ENCODE measurements at places on chromosomes 2 and 18. TPM values are rescaled to one million over a fixed set of nuclear protein-coding genes. Genes with fewer than 3 reads are reported as not detected.

DNA sequence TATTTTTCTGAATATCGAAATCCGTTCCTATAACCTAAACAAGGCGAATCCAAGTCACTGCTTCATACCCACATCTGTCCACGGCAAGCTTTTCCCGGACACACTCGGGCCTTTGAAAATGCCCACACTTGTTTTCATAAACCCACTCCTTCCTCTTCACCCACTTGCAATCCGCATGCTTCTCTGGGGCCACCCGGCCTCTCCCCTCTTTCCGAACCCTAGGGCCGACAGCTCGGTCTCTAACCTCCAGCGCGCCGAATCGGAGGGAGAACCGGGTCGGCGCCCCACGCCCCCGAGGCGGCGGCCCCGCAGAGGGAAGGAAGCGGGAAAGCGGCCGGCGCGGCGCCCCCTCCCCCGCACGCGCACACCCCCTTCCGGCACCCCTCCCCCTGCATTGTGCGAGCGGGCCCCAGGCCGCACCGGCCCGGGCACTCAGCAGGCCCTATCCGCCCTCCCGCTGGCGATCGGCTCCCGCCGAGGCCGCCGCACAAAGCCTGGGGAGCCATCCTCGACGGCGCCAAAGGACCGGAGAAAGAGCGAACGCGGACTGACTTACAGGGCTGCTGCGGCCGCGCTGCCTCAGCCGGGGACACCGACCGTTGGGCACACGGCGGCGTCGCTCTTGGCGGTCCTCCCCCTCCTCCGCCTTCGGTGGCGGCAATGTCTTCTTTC is 467 bp downstream of the PUM2 start:
- DNase-seq: no peak

- no peak for DNase-seq
Measured at GRCh38 chr2:9944330-9944758, 7.1 kb upstream of the GRHL1 start.

DNA sequence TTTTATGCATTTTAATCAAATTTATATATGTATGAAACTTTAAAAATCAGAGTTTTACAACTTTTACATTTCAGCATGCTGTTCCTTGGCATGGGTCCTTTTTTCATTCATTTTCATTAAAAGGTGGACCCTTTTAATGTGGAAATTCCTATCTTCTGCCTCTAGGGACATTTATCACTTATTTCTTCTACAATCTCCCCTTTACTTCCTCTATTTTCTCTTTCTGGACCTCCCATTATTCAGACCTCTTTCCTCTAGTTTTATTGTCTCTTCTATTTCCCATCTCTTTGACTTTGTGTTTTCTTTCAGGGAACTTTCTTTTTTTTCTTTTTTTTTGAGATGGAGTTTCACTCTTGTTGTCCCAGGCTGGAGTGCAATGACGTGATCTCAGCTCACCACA is 5.7 kb downstream of the PROC start:
- no peak for DNase-seq

The INHBB gene
- polyA plus RNA-seq: 0.05 TPM

DNA sequence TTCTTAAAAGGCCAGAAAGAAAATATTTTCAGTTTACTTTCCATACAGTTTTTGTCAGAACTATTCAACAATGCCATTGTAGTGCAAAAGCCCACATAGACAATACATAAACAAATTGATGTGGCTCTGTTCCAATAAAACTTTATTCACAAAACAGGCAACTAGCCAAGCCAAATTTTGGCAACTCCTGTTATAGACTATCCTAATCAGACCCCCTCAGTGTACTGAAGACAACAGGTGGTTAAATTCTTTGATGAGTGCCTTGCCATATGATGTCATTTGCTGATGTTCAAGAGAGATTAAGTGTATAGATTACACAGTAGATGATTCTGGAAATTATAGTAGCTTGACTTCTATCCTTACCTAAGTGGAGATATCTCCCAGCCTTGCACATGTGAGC is 83.4 kb downstream of the FANCL start:
- no peak for DNase-seq

The HOXD12 gene
- not detected for polyA plus RNA-seq

The GBX2 gene
- not detected for polyA plus RNA-seq

- DNase-seq: peak; percentile 11
Measured at GRCh38 chr18:46324087-46324955, 220.1 kb downstream of the HAUS1 start.

DNA sequence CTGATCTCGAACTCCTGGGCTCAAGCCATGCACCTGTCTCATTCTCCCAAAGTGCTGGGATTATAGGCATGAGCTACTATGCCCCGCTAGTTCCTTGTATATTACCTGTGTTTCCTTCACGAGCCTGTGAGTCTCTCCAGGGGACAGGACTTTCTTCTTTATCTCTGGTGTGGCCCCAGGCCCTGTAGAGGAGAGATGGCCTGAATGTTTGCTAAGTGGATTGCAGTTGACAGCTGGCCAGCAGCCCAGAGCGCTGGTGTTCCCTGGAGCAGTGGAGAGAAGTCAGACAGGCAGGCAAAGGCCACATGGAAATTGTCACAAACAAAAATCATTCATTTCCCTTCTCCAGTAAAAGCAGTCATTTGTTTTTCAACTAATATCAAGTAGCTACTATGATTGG is 17.9 kb downstream of the LPIN1 start:
- DNase-seq: no peak

DNA sequence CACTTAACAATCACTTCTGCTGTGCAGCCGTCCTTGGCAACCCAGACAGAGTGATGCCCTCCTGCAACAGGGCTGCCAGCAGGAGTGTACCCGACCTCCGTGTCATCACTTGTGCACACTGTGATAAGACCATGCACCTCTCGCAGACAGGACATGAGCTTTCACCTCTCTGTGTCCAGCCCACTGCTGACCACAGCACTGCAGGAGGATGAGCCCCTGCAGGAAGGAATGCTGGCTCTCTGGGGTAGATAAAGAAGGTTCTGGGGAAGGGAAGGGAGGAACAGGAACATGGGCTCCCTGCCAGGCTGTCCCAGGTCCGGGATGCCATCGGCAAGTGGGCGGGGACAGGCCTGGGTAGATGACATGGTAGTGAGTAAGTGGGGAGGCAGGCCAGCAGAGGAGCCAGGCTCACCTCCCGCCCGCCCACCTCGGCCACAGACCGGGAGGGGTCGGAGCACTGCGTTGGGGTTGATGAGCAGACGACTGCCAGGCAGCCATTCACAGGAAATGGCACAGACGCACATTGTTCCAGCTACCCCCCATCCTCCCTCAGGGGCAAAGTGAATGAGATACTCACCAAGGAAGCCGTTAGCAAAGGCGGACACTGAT is 18.6 kb upstream of the COL6A3 start:
- DNase-seq: no peak

- no peak for DNase-seq
Measured at GRCh38 chr2:136214307-136215200, 96.6 kb upstream of the CXCR4 start.

DNA sequence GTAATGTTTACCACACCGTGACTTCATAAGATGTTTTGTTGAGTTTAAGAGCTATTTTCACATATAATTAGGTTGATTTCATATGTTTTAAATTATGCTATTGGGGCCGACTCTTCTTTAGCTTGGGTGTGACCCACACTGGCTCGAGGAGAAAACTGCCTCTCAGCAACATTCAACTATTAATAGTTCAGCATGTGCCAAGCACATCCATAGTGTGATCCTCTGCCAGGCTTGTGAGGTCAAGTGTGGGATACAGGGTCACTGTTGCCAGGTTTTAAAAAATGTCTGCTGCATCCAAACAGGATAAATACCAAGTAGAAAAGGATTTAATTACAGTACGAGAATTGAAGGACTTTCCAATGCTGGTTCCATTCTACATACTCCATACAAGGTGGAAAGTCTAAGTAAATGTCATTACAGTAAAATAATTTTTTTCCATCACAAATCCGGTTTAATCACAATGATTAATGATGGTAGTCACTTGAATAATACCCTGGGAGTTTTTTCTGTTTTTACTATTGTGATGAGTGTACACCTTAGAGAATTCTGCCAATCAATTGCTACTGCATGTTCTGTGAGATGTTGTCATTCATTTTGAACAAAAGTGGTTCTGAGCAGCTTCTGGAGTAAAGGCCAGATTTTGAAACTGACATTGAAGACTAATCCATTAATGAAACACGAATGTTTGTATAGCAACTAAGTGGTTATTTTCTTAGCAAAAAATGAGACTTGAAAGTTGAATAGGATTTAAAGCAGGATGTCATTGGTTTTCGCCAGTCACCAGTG is 84.5 kb downstream of the ABI2 start:
- DNase-seq: no peak

DNA sequence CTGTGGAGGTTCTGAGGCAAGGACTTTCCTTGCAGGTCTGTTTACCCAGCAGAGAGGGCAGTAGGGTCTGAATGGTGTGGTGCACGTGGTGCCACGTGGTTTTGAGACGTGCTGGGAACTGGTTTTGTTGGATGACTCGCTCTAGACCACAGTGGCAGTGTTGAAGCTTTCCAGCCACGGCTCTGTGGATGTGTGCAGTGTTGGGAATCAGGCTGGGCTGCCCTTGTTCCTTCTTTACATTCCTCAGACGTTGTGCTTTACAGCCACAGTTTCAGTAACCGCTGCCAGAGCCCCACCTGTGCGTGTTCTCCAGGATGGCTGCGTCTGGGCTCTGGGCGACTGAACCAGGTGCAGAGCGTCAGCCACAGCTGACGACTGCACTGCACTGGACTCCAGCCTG is 8.2 kb downstream of the CTDP1 start:
- DNase-seq: no peak

The RRM2 gene
- 13.7 TPM for polyA plus RNA-seq

The PLGLB2 gene
- 4.5 TPM for polyA plus RNA-seq

DNA sequence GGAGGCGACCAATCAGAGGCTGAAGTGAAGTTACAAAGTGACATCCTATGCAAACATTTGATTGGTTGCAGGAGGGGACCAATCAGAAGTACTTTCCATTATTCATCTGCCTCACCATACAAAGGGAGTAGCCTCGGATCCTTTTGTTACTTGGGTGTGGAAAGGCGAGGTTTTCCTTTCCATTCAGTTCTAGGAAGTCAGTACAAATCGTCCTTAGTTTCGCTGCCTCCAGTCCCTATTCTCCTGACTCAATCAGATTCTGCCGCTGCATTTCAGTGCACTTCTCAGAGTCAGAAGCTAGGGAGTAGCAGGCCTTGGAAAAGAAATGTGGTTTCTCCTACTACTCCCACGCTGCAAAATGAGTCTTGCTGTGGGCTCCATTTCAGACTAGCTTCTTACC is 149.4 kb downstream of the DTNA start:
- DNase-seq: no peak

The SETBP1 gene
- polyA plus RNA-seq: 0.60 TPM

The IL36G gene
- not detected for polyA plus RNA-seq

The PROKR1 gene
- polyA plus RNA-seq: not detected

The CFAP65 gene
- not detected for polyA plus RNA-seq

The CARF gene
- polyA plus RNA-seq: 6.2 TPM

DNA sequence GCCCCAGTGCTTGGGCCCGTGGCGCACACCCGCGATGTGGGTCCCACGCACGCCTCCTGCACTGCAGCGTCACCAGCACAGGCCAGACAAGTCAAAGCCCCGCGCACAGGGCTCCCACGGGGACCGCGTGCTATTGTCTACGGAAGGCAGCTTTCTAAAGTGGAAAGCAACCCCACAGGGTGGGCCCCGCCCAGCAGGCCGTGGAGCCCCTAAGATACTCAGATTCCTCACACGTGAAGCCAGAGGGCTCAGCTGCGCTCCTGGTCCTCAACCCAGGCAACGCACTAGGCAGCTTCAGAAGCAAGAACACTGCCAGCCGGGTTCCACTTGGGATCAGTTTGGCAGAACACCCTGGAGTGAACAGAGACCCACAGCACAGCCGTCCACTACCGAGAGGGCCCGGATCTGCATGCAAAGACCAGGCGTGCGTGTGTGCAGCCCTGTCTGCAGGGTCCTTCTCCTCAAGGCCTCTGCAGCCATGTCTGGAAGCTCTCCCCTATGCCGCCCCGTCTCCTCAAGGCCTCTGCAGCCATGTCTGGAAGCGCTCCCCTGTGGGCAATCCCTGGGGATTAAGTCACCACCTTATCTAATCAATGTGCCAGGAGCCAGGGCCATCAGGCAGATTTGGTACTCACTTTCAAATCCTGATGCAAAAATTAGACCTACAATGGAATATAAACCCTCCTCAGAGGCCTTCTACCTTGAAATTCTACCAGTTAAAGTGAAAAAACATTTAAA is 231.3 kb downstream of the HDAC4 start:
- DNase-seq: no peak

Data from AG04450 (cell line).